ENCODE measurements at places on chromosomes 5 and 9.
A peak's percentile ranks its signal among the peaks of the same experiment; 100 is the strongest.

DNA sequence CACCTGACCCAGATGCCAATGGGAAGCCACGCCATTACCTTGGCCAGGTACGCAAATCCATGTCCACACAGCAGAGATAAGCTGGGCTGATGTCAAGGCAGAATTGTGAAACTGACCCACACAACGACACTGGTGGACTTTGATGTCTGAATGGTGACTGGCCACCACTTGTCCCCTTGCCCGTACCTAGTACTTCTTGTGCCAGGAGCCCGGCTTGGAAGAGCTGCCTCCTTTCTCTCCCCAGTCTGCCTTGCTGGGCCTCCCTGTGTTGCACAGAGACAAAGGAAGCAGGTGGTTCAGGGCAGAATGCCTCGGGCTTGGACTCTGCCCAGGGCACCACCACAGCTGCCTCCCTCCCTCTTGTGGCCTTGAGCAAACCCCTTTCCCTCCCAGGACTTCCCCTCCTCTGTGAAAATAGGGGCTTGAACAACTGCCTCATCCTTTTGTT, 23.3 kb downstream of the PTGES2 start:
- no peak for DNase-seq

GRCh38 chr9:92592537-92592936, 56.7 kb upstream of the ECM2 start:
- no peak for DNase-seq

DNA sequence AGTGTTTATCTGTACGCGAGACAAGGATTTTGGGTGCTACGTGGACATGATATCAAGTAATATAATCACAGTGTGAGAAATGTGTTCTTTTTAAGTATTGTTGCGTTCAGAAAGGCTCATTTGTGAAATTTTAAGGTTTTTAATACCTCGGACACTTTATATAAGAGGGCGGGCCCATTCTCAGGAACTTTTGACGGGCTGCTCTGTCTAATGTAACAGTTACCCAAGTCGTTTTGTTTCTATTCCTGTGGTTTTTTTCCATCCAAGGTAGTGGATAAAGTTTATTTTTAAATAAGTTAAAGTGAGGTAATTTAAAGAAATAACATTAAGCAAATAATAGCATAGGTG, 525 bp downstream of the SRP19 start:
- DNase-seq = no peak

DNA sequence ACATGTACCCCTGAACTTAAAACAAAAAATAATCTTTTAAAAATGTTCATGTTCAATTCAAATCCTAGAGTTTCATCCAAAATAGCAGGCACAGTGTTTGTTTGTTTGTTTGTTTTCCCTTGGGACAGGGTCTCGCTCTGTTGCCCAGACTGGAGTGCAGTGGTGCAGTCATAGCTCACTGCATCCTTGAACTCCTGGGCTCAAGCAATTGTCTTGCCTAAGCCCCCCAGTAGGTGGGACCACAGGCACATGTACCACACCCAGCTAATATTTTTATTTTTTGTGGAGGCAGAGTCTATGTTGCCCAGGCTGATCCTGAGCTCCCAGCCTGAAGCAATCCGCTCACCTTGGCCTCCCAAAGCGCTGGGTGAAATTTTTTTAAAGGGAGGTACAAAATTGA, 5.0 kb upstream of the POLR1E start:
- DNase-seq = no peak

- DNase-seq = no peak
Observed at GRCh38 chr9:79213417-79214125, 358.2 kb upstream of the TLE4 start.

DNA sequence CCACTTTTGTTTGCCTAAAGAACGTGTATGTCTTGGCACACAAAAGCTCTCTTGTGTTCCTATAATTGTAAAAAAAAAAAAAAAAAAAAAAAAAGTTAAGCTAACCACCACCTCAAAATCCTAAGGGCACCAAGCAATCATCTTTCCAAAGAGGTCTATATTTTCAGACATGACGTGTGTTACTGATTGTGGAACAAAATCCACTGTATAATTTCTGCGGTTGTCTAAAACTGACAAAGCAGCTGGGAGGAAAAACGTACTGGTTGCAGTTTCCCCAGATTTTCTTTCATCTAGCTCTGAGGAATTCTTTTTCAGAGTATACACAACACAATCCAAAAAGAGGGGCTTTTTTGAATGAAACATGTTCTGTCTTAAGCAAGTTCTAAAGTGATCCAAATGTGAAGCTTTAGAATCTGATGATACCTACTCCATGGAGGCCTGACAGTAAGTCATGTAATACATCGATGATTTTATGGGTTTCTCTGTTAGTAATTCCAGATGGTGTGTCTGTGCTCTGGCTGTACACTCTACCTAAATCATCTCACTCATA, 375.6 kb upstream of the NUDT12 start:
- DNase-seq = no peak

GRCh38 chr9:124696101-124696500, 75.0 kb downstream of the NR6A1 start:
- DNase-seq = no peak

DNA sequence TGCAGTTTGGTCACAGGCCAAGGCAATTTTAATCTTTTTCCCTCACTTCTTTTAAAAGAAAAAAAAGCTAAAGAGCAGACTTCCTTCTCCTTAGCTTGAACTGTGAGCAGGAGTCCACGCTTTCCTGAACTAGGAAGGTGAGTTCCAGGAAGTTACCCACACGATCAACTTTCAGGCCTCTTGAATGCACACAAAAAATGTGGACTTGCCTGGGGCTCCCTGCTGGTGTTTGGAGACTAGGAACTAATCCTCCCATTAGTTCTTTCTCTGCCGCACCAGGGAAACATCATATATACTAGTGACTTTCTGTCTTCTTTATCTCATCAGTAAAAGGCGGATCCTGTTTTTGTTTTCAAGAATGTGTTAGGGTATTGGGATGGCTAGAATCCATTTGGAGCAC, 240.0 kb downstream of the GOLPH3 start:
- no peak for DNase-seq

GRCh38 chr9:136996361-136997292, at the start of gene CLIC3:
Gene CLIC3, minus strand, starts transcription at chr9:136996568. Its CDS starts 25 bp downstream, at chr9:136996543.
- DNase-seq = peak; percentile 64

- DNase-seq = peak; percentile 22
Observed at GRCh38 chr9:124040935-124041816, 29.6 kb downstream of the LHX2 start.

- no peak for DNase-seq
Observed at GRCh38 chr9:77735494-77735893, 87.4 kb upstream of the GNA14 start.

DNA sequence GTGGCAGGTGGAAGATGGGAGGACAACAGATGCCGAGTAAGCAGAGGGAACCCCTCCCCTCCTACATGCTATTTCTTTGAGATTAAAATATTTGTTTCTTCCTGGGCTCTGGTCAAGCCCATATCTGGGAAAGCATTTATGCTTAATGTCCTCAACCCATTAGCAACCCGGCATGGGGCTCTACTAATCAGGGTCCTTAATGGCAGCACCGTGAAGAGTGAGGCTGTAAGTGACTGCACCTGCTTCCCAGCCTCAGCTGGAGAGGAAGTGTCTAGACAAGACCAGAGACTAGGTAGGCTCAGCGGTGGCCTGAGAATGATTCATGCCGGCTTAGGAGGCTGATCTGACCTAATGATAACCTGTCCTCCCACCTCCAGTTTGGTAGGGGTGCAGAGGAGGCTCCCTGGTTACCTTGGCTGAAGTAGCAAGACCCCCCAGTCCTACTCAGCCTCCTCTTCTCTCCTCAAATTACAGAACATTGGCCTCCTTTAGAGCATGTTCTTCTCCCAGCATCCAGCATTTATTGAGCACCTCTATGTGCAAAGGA, 61.3 kb upstream of the HSPA9 start:
- DNase-seq = no peak

DNA sequence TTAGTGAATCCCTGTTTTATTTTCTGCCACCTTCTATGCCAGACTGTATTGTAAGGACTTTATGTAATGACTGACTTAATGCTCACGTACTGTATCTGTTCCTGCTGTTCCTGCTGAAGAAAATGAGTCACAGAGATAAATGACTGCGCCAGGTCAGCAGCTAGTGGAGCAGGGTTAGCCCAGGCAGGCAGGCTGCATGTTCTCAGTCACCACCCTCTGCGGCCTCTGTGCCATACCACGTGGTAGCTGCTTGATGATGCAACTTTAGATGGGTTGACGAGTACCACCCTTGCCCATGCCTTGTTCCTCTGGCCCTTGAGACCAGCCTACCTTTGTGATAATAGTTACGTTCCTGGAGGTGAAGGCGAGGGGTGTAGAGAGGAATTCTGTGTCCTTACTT, 161.9 kb downstream of the TRIO start:
- no peak for DNase-seq

DNA sequence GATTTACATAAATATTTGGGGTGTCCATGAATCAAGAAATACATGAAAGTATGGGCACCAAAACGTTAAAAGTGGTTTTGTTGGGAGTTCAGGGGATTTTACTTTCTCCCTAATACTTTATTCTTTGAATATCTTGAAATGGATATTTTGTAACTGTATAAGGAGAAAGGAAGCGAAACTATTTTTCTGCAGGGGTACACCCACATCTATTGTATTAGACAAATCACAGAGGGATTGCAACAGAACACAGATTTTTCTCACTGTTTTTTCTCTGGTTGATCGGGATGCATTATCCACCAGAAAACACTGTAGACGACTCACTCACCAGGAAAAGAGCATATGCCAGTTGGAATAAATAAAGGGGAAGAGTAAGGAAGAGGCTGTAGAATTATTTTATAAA, 1.2 kb upstream of the RABGAP1 start:
- no peak for DNase-seq

- DNase-seq = no peak
Observed at GRCh38 chr5:101543780-101544179, 640.7 kb upstream of the ST8SIA4 start.

- DNase-seq = no peak
Observed at GRCh38 chr5:81972492-81972783, 615 bp downstream of the ATG10 start.

GRCh38 chr9:132324425-132324824, 30.4 kb downstream of the SETX start:
- DNase-seq = no peak

DNA sequence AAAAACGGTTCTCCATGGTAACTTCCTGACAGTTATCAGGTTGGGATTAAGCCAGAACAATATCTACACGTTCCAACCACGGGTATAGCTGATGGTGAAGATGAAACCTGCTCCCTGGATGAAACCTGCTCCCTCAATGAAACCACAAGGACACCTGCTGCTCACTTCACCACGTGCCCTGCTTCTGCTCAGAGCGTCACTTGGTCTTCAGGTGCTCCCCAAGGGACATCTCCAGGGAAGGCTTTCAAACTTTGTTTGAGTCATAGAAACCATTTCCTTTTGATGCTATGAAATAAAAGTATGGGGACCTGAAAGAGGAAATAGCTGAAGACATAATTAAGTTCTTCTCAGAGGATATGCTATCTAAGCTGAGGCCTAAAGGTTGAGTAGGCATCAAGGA, 242.4 kb downstream of the MED10 start:
- DNase-seq = no peak

- DNase-seq = no peak
Observed at GRCh38 chr5:154587123-154588026, 109.3 kb upstream of the HAND1 start.

- no peak for DNase-seq
Observed at GRCh38 chr9:13734601-13735000, 455.1 kb upstream of the MPDZ start.

DNA sequence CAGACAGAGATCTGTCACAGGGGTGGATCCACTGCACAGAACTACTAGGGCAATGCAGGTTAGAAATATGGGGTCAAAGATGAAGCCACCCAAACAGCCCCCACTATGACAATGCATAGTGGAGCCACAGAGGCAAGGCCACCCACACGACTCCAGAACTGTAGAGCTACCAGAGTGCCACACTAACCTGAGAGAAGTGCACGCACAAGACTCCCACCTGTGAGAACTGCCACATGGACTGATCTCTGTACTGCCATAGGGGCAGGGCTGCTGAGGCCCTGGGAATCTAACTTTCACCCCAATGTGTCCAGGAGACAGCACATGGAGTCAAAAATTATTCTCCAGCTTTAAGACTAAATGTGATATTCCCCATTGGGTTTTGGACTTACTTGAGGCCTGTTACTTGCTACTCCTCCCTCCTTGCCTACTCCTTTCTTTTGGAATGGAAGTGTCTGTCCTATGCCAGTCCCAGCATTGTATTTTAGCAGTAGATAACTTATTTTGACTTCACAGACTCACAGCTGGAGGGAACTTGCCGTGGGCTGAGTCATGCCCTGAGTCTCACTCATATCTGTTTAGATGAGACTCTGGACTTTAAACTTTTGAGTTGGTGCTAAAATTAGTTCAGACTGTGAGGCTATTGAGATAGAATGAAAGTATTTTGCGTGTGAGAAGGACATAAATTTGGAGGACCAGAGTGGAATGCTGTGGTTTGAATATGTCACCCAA, 853.3 kb downstream of the MAT2B start:
- DNase-seq = no peak

GRCh38 chr5:132752581-132753125, 5.4 kb downstream of the CCNI2 start:
- DNase-seq = no peak

DNA sequence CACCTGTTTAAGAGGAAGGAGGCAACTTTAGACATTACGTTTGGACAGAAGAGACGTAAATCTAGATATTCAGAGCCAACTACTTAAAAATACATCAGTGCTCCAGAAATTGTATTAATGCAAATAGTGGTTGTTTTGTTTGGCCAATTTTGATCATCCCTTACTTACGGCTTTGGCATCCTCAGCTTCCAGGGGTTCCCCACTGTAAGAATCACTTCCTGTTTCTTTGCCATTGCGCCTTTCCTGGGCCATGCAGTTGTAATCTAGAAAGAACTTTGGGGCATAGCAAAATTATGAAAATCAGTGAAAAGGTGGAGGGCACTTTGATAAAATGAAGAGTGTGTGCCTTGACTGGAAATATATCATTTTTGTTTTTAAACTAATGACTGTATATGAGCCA, 537.2 kb upstream of the TLE4 start:
- DNase-seq = no peak

DNA sequence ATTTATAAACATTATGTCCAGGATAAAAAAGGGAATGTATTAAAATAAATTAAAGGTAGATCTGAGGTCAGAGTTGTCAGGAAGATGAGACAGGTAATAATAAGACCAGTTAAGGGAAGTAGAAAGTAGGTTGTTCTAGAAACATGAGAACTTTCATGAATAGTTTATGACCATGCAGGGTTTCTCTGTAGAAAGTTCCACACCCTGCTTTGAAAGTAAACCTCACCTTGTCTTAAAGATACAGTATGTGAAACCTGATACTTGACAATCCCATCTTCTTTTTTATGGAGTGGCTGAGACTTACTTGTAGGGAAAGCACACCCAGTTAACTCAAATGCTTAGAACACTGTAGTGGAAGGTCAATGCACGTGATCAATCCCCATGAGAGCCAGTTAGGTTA, 260.6 kb upstream of the ZNF462 start:
- no peak for DNase-seq

DNA sequence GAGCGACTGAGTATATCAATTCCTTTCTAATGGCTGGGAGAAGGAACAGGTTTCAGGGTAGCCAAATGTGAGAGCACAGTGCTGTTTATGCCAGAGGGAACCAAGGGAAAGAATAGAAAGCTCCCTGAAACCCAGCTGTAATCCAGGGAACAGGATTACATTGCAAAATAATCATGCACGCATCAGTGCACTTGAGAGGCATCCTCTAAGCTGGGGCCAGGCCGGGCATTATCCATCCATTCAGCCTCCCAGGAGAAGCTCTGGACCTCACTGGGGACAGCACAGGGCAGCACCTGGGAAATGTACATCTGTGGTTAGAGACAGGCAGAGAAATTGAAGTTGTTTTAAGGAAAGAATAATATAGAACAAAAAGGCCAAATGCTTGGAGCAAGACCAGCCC, 72.7 kb downstream of the MTRR start:
- DNase-seq = no peak

- no peak for DNase-seq
Observed at GRCh38 chr9:130846487-130847305, 11.6 kb downstream of the ABL1 start.

Measured in central memory CD4-positive, alpha-beta T cell (primary cell).